ENCODE measurements at places on chromosomes 11 and 22.

DNA sequence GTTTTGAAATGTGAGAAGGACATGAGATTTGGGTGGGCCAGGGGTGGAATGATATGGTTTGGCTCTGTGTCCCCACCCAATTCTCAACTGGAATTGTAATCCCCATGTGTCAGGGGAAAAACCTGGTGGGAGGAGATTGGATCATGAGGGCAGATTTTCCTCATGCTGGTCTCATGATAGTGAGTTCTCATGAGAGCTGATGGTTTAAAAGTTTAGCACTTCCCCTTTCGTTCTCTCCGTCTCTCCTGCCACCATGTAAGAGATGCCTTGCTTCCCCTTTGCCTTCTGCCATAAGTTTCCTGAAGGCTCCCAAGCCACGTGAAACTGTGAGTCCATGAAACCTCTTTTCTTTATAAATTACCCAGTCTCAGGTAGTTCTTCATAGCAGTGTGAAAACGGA lies 113.5 kb downstream of the FCHSD2 start:
- no peak for DNase-seq

DNA sequence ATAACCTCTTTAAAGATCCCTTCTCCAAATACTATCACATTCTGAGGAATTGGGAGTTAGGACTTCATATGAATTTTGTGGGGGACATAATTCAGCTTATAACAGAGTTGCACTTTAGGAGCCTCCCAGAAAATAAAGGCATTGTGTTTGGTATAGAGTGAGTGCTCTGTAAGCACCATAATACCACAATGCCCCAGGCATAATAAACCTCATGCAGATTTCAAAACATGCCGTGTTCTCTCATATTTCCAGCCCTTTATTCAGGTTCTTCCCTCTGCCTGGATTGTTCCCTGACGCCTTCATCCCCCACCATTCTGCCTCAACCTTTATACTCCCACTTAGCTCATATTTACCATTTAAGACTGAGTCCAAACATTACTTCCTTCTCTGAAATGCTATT lies 398.8 kb upstream of the FAT3 start:
- no peak for DNase-seq

DNA sequence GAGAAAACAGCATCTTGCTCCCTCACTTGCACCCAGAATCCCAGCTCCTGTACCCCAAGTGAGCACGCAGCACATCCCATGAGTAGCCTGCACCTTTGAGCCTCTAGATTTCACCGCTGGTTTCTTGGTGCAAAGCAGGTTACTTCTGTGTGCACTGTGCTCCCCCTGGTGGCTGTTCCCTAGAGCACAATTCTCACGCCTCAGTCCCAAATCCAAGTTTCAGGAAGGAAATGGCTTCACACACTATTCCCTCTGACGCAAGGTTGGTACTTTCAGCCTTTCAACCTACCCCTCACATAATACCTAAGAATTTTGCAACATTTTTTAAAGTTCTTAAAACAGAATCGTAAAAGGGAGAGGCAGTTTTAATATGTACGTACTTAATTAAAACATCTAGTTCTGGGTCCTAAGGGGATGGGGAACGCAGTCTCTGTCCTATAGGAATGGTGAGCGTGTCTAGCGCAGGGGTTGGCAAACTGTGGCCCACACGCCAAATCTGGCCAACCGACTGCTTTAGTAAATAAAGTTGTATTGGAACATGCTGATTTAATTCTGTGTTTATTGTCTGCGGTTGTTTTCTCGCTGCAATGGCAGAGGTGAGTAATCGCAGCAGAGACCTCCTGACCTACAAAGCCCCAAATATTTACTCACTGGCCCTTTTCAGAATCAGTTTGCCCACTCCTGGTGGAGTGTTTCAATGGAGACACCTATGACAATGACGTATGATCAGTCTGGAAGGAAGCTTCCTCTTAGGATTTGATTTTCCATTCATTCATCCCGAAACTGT lies 27.5 kb downstream of the DHCR7 start:
- DNase-seq, result no peak

DNA sequence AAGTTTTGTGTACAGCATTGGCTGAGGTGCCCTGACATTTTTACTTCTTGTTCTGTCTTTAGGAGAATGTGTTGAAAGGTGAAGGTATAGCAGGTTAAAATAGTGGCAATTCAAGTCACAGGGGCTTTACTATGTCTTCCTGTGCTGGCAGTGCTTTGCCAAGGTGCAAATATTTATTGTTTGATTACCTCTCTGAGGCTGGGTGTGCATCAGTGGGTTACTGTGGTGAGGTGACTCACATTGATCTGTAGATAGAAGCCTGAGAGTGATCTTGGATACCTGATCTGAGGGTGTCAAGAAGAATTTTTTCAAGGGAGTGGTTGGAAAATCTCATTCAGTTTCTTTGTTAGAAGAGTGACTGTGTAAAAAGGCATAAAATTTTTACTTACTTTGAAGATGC lies 90.0 kb downstream of the ARHGAP42 start:
- DNase-seq, result no peak

- DNase-seq, result no peak
Measured at GRCh38 chr22:36182056-36182455, 19.6 kb downstream of the APOL4 start.

- DNase-seq, result no peak
Measured at GRCh38 chr11:28962502-28962901, 854.3 kb downstream of the METTL15 start.

GRCh38 chr11:2381494-2382128 lies 4.5 kb downstream of the CD81 start:
- no peak for DNase-seq

DNA sequence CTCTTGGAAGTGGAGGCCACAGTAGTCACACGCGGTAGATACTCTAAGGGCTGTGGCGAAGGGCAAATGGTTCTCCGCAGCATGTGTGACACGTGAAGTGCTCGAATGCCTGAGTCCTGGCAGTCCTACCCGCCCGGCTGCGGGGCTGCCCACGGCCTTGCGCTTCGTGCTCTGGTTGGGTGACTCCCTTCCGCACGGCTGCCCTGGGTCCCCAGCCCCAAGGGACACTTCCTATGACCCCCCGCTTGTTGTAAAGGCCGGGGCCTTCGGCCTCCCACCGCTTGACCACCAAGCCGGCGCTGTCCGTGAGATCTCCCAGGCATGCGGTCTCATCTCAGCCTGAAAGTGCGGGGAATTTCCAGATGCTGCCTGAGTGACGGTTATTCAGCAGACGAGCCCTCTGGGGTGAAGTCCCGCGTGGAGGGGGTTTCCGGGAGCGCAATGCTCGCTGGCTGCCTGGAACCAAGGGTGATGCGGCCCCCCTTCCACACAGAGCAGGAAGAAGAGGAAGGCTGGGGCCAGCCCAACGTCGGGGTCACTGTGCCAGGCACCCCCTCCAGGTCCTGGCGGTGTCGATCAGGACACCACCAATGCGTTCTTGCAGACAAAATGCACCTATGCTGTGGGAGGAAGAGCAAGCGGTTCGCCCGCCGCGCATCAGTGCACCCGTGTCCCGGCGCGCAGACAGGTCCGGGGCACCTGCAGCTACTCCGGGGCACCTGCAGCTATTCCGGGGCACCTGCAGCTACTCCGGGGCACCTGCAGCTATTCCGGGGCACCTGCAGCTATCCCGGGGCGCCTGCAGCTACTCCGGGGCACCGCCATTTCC lies 171.2 kb downstream of the OPCML start:
- no peak for DNase-seq

GRCh38 chr22:46000081-46001027 lies 23.4 kb upstream of the WNT7B start:
- DNase-seq, result no peak

DNA sequence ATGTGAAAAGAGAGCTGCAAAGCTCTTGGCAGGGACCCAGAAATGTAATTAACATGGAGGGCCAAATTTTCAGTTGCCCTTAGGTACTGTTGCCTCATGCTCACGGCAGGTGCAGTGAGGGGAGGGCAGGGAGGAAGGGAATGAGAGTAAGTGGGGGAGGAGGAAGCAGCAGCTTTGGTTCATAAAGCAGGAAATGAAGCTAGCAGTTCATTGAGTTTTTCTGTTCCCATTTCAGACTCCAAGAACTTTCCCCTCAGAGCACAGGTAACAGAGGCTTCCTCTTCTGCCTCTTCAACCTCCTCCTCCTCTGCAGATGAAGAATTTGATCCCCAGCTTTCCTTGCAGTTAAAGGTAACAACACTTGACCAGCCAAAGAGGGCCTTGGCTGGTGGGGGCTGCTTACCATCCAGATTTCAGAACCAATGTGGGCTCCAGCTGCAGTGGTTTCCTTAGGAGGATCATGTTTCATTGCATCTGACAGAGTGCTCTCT lies 57.9 kb upstream of the PARVA start:
- DNase-seq, result no peak

DNA sequence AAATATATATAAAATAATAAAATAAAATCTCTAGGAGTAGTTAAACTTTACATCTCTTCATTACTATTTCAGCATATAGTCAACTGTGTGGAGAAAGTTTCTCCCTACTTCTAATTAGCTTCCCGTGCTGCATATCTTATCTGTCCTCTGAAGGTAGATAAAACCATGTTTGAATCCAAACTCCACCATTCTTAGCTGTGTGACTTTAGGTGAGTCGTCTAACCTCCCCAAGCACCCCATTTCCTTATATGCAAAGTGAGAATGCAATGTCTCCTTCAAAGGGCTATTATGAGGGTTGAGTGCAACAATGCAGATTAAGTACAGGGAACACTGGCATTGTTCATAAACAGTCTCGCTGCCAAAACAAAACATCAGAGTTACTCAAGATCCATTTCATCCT lies 80.8 kb upstream of the DRD2 start:
- no peak for DNase-seq

- no peak for DNase-seq
Measured at GRCh38 chr11:127598476-127598875, 597.9 kb upstream of the KIRREL3 start.

DNA sequence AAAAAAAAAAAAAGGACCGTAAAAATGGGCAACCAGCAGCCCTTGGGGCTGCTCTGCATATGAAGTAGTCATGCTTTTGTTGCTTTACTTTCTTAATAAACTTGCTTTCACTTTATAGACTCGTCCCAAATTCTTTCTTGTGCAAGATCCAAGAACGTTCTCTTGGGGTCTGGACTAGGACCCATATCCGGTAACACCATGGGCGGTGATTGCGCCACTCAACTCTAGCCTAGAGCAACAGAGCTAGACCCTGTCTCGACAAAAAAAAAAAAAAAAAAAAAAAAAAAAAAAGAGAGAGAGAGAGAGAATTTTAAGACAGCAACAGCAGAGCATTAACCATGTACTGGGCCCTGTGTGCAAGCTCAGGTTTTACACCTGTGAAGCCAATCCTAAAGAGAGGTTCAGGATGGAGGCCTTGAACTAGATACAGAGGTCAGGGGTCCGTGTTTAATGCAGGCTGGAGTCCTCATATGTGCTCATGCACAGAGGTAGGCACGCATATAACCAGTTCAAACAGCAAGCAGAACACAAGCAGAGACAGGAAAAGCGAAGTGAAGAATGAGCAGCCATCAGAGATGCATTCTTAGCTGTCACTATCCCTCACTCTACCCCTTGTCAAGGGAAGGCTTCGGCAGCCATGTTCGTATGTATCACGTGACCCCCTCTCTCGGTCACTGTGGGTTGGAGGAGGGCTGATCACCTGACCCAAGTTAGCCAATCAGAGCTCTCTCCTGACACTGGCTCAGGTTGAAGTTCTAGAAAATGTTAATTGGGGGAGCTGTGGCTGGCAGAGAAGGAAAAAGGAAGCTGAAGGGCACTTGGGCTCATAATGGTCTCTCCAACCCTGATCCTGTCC lies 16.7 kb upstream of the SYT12 start:
- DNase-seq, result no peak

- no peak for DNase-seq
Measured at GRCh38 chr11:116331381-116331780, 441.4 kb downstream of the BUD13 start.

DNA sequence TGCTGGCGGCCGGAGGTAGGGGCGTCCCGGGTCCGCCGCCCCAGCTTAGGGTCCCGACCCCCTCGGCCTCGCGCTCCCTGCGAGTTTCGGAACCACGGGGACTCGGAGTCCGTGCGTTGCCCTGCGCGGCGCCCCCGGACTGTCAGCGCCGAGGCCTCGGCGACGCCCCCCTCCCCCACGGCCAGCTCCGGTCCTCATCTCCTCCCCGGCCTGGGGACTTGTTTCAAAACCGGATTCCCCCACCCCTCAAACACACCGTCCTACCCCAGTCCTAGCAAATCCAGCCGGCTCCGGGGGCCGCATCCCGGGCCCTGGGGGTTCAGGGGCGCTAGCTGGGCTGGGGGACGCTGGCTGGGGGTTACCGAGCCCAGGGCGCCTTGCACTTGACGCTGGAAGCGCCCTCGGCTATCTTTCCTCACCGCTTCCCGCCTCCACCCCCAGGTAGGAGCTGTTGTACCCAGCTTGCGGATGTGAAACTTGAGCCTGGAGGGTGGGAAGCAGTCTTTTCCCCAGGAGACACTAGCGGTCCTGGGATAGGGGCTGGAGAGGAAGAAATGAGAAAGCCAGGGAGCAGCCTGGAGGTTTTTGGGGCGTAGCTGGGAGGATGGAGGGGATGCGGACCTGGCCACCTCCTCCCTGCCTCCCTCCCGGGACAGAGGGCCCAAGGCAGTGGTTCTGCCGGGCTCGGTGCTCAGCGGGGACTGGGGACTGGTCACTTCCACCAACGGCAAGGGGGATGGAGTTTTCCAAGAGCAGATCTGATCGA lies 550 bp downstream of the FBLN1 start:
- no peak for DNase-seq

- no peak for DNase-seq
Measured at GRCh38 chr11:131327421-131327820, 43.0 kb upstream of the NTM start.

- DNase-seq, result no peak
Measured at GRCh38 chr11:109644152-109644551, 222.2 kb downstream of the C11orf87 start.

GRCh38 chr11:134393638-134394037 lies 18.4 kb downstream of the B3GAT1 start:
- DNase-seq, result no peak

DNA sequence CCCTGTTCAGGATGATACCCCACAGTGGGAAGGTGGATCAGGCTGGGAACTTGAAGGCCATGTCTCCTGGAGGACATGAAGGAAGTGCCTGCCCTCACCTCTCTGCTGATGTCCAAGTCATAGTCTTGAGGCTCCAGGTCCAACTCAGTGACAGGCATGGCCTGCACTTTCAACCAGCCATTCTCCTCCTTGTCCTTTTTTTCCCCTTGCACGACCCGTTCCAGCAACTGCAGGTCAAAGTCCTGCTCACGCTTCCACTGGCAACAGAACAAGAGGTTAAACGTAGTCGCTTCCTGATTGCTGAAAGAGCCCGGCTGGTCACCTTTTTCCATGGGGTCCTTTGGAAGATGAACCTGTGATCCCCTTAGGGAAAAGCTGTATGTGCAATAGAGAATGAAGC lies 47.7 kb downstream of the C11orf58 start:
- no peak for DNase-seq

Measured in CD8-positive, alpha-beta T cell (primary cell).